GM23338 (cell line): ENCODE measurements at places on chromosomes 3 and 15.

DNA sequence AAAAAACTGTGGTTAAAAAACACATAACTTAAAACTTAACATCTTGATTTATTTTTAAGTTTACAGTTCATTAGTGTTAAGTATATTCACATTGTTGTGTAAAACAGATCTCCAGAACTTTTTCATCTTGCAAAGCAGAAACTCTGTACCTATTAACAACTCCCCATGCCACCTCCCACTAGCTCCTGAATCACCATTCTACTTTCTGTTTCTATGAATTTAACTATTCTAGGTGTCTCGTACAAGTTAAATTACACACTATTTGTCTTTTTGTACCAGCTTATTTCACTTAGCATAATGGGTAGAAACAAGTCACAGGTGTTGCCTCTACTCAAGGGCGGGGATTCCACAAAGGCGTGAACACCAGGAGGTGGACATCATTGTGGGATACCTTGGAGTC lies 43.2 kb downstream of the CRTC3 start:
- no peak for DNase-seq

- DNase-seq = no peak
These were observed 19.8 kb downstream of the DGKG start for GRCh38 chr3:186342197-186342596.

- no peak for DNase-seq
These were observed 23.0 kb upstream of the COPG1 start for GRCh38 chr3:129226374-129226773.

DNA sequence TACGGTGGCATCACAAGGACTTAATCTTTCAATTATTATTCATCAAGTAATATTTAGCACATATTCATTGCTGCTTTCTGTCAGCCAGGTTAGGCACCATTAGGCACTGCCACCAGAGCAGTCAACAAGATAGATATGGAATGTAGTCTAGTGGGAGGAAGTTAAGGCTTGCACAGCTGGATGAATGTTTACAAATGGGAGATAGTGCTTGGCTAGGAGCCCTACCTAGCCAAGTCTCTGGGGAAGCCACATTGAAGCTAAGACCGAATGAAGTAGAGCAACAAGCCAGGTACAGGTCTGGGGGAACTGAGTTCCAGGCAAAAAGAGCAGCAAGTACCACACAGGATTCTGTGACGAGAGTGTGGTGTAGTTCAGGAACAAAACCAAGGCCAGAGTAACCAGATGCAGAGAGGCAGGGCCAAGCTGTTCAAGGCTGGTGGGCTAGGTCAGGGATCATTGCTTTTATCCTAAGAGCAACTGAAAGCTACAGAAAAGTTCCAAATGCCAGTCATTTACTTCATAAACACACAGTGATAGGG lies 33.4 kb upstream of the SCAANT1 start:
- no peak for DNase-seq

- no peak for DNase-seq
These were observed 141.5 kb upstream of the BFSP2 start for GRCh38 chr3:133258358-133258757.

DNA sequence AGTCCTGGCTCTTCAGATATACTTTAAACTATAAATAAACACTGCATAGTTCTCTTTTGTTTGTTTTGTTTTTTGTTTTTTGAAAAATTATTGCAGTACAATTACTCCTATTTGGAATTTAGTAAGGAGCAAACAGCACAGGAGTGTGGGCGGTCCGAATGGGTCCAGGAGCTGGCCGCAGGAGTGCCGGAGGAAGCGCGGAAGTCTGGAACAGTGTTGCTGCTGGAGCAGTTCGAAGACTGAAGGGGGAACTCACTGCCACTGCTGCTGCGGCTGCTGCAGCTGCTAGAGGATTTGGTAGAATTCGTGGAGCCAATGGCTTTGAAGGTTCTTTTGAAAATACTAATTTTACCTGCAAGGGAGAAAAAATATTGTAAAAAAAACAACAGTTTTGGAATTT lies 329.9 kb downstream of the ZNF385D start:
- DNase-seq = peak; percentile 20

DNA sequence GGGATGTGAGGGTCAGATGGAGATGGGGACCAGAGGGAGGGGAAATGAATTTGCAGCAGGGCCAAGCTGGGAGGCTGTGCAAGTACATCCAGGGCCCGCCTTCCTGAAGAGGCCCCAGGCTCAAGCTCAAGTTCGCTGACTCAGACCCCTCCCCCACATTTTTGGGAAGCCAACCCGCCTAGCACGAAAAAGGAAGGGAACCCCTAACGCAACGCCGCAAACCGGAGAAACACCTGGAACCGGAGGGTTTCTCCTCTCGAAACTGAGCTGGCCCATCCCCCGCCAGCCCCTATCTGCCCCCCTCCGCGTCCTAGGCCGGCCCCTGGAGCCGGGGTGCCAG lies 624 bp downstream of the AP3B2 start:
- DNase-seq = peak; percentile 81

DNA sequence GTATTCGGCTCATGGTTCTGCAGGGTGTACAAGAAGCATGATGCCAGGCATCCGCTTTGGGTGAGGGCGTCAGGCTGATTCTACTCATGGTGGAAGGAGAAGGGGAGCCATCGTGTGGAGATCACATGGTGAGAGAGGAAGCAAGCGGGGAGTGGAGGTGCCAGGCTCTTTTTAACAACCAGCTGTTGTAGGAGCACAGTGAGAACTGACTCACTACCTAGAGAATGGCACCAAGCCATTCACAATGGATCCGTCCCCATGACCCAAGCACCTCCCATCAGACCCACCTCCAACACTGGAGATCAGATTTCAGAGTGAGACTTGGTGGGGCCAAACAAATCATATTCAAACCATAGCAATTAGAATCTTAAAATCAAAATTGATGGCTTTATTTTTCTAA lies 259.8 kb upstream of the CTDSPL start:
- no peak for DNase-seq
